Activated CD8-positive, alpha-beta T cell treated with anti-CD3 and anti-CD28 coated beads for 36 hours (primary cell): ENCODE measurements at places on chromosomes 16 and 17. TPM values are rescaled to one million over a fixed set of nuclear protein-coding genes. Genes with fewer than 3 reads are reported as not detected.

DNA sequence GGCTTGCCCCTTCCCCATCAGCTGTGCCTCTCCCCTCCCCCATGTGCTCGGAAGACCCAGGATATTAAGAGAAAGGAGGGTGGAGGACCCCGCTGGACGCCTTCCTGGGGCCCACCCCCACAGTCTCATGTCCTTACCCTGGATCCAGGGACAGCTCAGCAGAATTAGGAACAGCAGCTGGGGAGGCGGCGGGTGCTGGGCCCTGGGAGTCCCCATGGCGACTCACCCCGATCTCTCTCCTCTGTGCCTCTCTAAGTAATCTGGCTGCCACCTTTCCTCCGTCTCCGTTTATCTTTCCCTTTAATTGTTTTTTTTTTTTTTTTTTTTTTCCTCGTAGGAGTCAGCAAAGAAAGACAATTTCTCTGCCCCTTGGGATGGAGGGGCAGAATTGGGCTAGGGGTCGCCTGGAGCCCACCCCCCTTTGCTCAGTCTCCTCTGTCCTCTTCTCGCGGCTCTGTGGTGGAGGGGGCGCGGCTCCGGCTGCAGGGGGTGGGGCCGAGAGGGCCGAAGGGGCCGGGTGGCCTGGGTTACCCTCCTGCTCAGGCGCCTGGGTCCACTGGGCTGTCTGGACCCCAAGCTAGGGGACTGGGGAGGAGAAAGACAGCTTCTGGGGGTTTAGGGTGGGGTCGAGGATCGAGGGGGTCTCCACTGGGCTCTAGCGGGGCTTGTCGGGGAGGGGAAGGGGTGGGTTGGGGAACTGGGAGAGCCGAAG, 390 bp downstream of the SEZ6L2 start:
- no peaks in the 10 kb centered on the region for H3K36me3 ChIP-seq
- DNase-seq = no peak
- H3K27ac ChIP-seq = no peak overlapping the region
- H3K4me3 ChIP-seq = no peak overlapping the region
- H3K27me3 ChIP-seq = peaks cover 23% of the 10 kb centered on the region

DNA sequence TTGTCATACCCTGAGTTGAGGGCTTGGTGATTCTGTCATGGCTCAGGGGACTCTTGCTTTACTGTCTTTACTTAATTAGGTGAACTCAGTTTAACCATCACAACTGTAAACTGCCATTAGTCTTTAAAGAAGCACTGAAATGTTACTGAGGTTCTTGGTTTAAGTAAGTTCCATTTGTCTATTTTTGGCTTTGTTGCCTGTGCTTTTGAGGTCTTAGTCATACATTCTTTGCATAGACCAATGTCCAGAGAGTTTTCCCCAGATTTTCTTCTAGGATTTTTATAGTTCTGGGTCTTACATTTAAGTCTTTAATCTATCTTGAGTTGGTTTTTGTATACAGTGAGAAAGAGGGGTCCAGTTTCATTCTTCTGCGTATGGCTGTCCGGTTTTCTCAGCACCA, 137.5 kb downstream of the SOCS1 start:
- no peak overlapping the region for H3K27ac ChIP-seq
- DNase-seq = no peak
- H3K4me1 ChIP-seq = peaks cover 51% of the 10 kb centered on the region
- H3K4me3 ChIP-seq = no peak overlapping the region

The HAGH gene
- 35.7 TPM for total RNA-seq

The IRX3 gene
- total RNA-seq = not detected
